SJSA1 (cell line): ENCODE measurements at places on chromosomes 16 and 17. TPM values are rescaled to one million over a fixed set of nuclear protein-coding genes. Genes with fewer than 3 reads are reported as not detected.

- DNase-seq = no peak
Measured at GRCh38 chr17:46737326-46737725, 81.2 kb downstream of the WNT3 start.

DNA sequence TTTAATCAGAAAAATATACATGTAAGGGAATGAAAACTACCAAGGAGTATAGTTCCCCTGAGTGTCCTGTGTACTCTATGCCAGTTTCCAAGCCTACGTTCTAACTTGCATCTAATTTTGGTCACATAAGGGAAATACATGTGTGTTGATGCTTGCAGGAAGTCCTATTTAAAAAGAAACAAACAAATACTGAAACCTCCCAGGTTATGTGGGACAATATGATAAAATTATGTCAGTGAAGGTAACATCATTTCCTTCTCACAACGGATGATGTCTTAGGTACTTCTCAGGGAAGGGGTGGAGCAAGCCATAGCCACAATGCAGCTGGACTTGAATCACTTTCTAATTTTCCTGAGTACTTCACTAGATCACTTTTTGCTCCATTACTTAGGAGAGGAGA lies 115.9 kb downstream of the ZFHX3 start:
- DNase-seq = no peak

DNA sequence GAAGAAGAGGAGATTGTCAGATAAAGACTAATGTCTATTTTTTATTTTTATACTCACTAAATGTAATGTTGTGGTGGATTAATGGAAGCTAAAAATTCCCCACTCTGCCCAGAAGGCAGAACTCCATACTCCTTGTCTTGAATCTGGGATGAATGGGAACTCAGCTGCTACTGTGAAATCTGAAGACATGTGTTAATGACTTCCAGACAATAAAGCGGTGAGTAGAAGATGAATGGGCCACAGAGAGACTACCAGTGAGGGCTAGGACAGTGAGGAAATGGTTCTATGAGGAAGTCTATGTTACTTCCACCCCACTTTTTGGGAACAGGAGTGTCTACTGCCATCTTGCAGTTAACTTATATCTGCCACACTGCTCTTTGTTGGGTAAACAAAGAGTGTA lies 726.9 kb downstream of the CDH8 start:
- DNase-seq = no peak

GRCh38 chr16:79874391-79874790 lies 273.9 kb upstream of the MAF start:
- DNase-seq = no peak

GRCh38 chr16:73285436-73286201 lies 237.7 kb upstream of the ZFHX3 start:
- DNase-seq = no peak

WNT9B gene
- total RNA-seq = not detected in 2 replicates
